ENCODE measurements at places on chromosomes 7 and 10.

- no peak for DNase-seq
These were observed 307.2 kb downstream of the ACTR3B start for GRCh38 chr7:153066711-153067110.

DNA sequence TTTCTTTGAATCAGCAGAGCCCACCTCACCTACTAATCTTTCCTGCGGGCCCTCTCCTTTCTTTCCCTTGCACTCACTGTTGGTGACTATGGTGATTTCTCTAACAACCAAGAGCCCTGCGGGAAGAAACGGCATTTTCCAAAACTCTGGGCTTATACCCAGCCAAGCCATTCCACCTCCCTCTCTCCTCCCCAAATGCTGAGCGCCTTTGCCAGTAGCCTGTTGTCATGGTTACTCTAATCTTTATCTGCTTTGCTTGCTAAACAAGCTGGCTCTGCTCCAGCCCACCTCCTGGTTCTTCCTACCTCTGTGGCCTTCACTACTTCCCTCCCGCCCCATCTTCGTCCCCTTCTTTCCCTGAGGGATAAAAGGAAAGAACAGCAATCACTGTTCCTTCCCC, 86.7 kb downstream of the DGKI start:
- DNase-seq = no peak

GRCh38 chr10:24463611-24464426, 254.9 kb downstream of the KIAA1217 start:
- DNase-seq = no peak

- no peak for DNase-seq
These were observed 77.6 kb upstream of the JAZF1 start for GRCh38 chr7:28258240-28258639.

- DNase-seq = no peak
These were observed 210.3 kb downstream of the POM121L12 start for GRCh38 chr7:53245721-53246120.

GRCh38 chr10:95264227-95265051, 26.4 kb downstream of the PDLIM1 start:
- no peak for DNase-seq

DNA sequence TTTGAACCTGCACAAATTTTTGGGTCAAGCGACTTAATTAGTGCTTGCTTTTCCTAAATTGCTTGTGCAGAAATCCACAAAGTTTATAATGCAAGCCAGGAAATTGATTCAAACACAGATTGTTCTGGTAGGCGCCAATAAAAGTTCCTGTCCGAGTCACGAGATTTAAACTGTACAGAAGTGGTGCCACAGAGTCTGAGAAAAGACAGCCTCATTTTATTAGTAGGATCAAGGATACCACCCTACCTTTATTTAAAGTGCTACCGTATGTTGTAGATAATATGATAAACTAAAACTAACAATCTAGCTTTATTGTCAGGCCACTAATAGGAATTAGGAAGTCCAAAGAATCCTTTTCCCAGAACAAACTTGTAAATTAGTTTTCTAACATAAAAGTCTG, 696.7 kb downstream of the TNS3 start:
- no peak for DNase-seq

- DNase-seq = no peak
These were observed 234.6 kb downstream of the MAD1L1 start for GRCh38 chr7:1998146-1998545.

- DNase-seq = no peak
These were observed 711.2 kb downstream of the GRID1 start for GRCh38 chr10:85655411-85655810.

GRCh38 chr10:5527332-5528200, 2.8 kb downstream of the CALML3 start:
- DNase-seq = no peak

DNA sequence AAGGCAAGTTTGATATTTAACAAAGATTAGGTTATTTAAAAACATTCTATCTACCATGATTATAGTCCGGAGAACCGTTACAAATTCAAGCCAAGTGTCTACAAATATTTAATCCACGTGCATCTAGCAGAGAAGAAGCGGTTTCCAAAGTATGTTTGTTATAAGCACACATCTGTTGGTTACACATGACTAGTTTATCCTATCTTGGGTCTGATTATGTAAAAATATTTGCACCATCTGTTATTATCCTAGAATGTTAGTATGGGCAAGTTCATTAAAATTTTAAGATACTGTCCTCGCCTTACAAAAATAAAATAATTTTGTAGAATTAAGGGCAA, 289.2 kb upstream of the VSTM2A start:
- no peak for DNase-seq

GRCh38 chr10:125812128-125812750, 10.8 kb downstream of the UROS start:
- DNase-seq = no peak

GRCh38 chr7:109611656-109612055, 1042.0 kb downstream of the DNAJB9 start:
- DNase-seq = no peak

DNA sequence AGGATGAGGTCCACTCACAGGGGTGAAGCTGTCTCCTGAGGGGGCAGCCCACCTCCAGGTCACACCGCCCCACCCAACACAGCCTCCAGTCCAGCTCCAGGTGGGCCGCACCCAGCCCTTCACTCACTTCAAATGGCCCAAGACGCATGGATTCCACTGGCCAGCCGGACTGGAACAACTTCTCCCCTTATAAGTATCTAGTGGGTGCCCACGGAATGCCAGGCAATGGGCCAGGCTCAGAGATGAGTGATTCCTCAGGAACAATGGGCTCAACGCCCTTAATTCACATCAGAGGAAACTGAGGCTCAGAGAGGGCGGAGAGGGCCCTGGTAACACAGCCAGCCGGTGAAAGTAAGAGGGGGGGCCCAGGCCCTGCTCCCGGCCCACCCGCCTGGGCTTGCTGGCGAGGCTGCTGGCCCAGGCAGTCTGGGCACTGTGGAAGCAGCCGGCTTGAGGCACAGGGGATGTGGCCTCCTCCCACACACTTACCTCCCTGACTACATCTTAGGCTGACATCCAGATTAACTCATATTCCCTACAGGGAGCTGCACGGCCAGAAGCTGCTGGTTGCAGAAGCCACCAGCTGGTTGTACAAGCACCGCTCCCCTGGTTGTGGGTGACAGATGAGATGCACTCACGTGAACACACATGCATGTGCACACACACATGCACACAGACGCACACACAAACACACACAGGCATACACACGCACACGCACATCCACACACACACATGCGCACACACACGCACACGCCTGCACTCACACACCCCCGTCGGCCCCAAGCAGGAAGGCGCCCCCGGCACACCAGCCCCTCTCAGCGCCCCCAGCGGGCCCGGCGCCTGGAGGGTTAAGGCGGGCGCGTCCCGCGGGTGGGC, 1.0 kb upstream of the FAM20C start:
- no peak for DNase-seq

GRCh38 chr7:83524277-83525075, 124.5 kb downstream of the SEMA3E start:
- DNase-seq = no peak

DNA sequence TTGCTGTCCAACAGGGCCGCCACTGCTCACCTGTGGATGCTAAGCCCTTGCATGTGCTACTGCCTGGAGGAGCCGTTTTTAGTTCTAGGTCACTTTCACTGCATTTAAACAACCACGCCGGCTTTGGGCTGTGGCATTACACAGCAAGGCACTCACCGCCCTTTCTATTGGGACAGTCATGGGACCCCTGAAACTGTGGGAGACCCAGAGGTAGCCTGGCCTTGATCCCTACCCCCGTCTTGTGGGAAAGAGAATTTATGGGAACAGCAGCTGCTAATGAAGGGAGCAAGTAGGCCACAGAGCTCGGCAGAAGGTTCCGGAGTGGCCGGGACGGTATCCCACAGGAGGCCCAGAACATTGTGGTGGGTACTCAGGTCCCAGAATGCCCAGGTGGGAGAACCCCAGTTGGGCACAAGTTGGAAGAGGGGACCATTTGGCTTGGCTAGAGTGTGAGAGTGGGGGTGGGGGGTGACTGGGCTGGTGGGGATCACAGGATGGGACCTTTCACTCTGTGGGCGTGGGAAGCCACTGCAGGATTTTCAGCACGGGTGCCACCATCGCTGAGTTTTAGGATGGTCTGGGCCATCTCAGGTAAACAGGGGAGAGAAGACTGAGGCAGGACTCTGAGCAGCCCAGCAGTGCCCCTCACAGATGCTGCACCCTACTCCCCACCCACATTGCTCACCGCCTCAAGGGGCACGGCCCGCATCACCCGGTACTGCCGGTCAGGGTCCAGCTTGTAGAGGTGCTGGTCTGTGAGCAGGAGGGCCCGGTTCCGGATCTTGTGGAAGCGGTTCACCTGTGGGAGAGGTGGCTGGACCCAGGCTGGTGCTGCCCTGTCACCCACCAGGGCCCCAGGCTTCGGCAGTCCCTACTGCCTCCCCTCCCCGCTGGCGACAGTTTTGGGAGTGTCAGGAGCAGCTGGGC, 15.2 kb downstream of the MYO1G start:
- no peak for DNase-seq

GRCh38 chr7:159097661-159098423, 46.8 kb downstream of the VIPR2 start:
- no peak for DNase-seq

- no peak for DNase-seq
These were observed 3.0 kb downstream of the GPRIN2 start for GRCh38 chr10:46553238-46554049.

DNA sequence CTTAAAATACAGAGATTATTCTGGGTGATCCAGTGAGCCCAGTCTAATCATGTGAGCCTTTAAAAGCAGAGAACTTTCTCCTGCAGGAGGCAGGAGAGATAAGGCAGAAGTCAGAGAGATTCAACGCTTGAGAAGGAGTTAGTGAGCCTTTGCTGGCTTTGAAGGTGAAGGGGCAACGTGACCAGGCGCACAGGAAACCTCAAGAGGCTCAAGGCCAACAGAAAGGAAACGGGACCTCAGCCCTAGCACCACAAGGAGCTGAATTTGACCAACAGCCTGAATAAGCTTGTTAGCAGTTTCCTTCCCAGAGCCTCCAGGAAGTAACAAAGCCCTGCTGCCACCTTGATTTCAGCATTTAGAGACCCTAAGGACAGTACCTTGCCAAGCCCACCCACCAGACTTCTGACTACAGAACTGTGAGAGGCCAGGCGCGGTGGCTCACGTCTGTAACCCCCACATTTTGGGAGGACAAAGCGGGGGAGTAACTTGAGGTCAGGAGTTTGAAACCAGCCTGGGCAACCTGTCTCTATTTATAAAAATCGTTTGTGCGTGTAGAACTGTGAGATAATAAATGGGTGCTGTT, 87.3 kb upstream of the KAT6B start:
- no peak for DNase-seq

- no peak for DNase-seq
These were observed 134.9 kb downstream of the OR13A1 start for GRCh38 chr10:45180507-45180906.

- DNase-seq = no peak
These were observed 8.1 kb downstream of the THNSL1 start for GRCh38 chr10:25024528-25024927.

GRCh38 chr7:53491051-53491450, 455.6 kb downstream of the POM121L12 start:
- no peak for DNase-seq

DNA sequence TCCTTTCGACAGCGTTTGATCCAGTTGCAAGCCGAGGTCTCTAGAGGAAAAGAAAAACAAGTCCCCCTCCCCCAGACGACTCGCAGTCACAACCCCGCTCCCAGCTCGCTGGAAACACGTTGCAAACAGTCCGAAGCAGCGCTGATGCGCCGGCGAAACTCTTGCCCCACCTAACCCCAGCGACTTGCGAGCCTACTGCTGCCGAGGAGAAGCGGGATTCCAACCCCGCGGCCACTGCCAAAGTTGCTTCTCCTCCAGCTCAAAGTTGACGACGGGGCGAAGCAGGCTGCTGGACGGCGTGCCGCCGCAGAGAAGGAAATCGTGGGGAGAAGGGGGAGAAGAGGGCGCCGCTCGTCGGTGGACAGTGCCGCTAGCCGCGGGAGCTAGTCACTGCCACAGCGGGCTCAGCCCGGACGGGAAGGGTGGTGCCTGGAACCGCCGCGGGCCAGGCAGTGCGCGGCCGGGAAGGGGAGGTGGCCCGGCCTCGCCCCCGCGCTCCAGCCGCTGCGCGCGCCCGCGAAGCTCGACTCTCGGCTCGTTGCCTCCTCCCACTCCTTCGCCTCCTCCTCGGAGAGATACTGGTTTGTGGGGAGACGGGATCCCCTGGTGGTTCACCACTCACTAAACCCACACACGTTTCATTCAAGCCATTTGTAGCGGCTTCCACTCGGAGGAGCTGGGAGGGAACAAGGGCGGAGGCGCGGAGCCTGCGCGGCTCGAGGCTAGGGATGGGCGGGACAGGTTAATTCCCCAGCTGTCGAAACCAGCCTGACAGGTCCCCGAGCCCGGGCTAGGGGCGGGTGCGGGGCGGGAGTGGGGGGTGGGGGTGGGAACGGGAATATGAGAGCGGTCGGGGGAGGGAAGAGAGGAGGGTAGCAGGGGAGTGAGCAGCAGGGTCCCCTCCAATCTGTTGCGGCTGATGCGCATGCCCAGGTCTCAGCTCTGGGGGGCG, at the start of gene GPR37:
Gene GPR37, minus strand, starts transcription at position 392 of the 952 bp plus-strand sequence. CDS start 816 bp downstream, outside the sequence.
- no peak for DNase-seq

- DNase-seq = no peak
These were observed 443.7 kb upstream of the LRRN3 start for GRCh38 chr7:110647266-110647665.

- no peak for DNase-seq
These were observed 69.2 kb downstream of the CNTNAP2 start for GRCh38 chr7:146185844-146186243.

DNA sequence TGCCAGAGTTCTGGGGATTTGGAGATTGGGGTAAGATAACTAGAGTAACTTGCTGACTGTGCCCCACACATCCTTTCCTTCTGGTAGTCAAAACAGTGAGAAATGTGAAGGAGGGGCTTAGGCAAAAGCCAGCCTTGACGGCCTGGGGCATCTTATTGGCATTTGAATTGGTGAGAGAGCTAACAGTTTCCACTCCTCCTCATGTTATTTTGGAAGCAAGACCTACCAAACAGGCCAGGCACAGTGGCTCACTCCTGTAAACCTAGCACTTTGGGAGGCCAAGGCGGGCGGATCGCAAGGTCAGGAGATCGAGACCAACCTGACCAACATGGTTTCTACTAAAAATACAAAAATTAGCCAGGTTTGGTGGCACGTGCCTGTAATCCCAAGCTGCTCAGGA, 596.6 kb downstream of the GRM8 start:
- no peak for DNase-seq

DNA sequence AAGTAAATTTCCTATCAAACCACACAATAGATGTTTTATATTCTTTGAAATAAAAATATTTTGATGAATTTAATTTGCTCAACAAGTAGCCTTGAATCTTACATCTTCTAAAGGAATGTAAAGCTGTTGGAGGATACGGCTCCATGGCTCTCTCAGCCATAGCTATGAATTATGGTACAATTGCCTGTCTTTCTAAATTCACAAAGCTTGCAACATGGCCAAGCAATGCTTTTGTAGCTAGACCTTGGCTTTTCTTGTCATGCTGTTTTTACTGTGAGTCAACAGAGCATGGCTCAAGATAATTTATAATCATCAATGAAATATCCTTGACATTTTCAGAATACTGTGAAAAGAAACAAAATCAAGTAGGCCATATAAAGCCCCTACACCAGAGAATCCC, 286.7 kb downstream of the CACNA2D1 start:
- DNase-seq = no peak

- DNase-seq = no peak
These were observed 108.6 kb downstream of the NRF1 start for GRCh38 chr7:129719980-129720732.

- no peak for DNase-seq
These were observed 401.9 kb downstream of the THSD7A start for GRCh38 chr7:11430112-11430511.
